ENCODE measurements at places on chromosomes 7 and 10. TPM values are rescaled to one million over a fixed set of nuclear protein-coding genes. Genes with fewer than 3 reads are reported as not detected.

CALML5 gene
- polyA plus RNA-seq = not detected

LRMDA gene
- polyA plus RNA-seq = 5.1 TPM

- no peak for DNase-seq
Measured at GRCh38 chr7:11655163-11655562, 176.8 kb downstream of the THSD7A start.

DNA sequence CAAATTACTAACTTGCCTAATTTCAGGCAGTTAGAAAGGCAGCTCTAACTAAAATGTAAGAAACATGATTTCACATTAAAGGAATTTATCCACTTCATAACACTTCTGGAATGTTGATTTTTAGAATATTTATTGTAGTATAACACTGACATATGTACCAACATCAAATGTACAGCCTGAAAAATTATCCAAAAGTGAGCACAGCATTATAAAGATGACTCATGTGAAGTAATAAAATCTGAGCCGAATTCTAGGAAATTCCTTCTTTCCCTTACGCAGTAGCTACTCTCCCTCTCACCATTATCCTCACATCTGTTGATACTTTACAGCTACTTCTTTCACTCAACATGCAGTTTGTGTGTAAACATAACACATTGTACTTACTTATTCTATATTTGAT is 610.6 kb downstream of the ZWINT start:
- no peak for DNase-seq

GRCh38 chr7:128407751-128408708 is 1.8 kb downstream of the IMPDH1 start:
- no peak for DNase-seq

GRCh38 chr7:45586542-45587520 is 12.7 kb downstream of the ADCY1 start:
- no peak for DNase-seq

DNA sequence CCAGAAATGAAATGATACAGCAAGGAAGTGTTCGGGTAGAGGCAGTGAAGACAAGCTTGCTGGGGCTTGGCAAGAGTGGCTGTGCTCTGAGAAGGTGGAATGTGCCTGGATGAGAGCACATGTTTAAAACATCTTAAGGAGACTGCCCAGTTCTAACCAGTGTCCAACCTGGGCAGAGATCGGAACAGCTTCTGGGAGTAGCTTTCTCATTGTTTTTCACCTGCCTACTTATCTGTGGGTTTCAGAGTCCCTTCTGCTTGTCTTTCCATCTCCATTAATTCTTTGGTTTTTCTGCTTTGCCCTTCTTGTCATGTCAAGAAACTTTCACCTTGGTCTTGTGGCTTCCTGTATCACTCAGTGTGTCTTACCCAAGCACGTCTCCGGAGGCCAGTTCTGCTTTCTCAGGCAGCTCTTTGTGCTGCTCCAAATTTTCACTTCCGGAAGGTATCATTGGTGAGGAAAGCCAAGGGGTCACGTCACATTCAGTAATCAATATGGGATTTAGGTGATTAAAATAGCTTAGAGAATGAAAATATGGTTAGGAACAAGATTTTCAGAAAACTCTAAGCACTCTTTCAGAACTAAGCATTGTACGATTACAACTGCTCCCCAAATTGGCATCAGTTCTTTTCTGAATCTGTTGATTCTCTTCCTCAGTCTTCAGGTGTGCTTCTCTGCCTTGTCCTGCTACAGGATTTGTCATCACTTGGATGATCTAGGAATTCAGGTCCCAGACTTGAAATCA is 5.5 kb upstream of the LAMB4 start:
- no peak for DNase-seq
